ENCODE measurements at places on chromosomes 1 and 21.

DNA sequence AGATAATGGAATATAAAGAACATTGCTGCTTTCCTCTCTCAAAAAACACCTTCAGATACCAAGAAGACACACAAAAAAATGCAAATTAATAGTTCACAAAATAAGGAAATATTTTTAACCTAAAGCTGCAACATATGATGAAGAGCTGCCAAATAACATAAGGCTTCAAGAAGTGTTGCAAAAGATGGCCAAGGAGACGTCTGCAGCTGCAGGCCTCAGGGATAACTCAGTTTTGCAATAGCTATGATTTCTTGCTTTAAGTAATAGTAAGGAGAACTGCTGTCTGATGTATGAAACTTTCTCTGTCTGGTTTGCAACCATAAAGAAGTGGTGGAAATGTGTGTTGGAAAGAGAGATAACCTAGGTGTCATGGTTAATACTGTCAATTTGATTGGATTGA is 1237.5 kb downstream of the MRPL39 start:
- DNase-seq = no peak

GRCh38 chr1:231828182-231828920 is 201.8 kb downstream of the DISC1 start:
- peak; percentile 85 for DNase-seq

DNA sequence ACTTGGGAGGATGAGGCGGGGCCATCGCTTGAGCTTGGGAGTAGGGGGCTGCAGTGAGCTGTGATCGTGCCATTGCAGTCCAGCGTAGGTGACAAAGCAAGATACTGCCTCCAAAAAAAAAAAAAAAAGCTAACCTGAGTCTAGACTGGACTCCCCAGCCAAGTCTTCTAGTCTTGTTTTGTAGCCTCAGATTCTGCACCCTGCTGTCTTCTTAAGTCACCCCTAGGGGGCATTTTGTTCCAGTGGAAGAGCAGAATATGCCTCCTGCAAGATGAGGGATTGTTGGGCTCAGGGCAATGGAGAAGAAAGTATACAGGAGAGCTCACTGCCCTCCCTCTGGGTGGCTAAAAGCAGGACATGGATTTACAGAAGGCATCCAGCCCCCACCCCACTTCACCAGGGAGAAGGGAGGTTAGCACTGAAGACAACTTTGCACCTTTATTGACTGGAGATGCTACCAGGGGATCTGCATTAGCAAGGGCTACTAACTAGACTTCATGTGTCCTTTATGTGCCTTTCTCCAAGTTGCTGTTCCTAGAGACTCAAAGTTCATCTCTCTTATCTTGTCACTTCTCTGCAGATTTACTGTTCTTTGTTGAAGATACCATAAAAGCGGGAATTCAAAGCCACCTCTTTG is 15.3 kb upstream of the RNF187 start:
- no peak for DNase-seq

DNA sequence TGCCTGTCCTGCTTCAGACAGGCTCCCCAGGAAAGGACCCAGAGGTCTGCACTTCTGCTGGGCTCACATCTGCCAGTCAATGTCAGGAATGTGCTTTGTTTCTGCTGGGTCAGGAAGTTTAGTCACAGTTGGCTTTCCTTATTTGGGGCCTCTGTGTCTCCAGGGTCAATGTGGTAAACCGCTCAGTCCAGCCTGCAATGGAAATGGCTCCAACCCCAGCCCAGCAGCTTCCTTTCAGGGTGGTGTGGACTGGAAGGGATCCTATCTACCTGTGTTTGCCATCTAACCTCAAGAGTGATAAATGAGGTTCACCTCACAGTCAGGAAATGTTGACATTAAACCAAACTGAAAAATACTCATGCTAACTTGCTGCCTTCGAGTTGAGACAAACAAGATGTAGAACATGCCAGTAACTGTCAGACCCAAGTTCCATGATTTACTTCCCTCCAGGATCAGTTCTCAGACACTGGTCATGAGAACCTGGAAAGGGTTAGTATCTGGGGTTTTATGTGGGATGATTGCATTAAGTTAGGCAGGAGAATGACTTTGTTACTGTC is 20.3 kb downstream of the ENO1 start:
- no peak for DNase-seq

GRCh38 chr1:41868241-41868998 is 50.3 kb downstream of the HIVEP3 start:
- DNase-seq = no peak

DNA sequence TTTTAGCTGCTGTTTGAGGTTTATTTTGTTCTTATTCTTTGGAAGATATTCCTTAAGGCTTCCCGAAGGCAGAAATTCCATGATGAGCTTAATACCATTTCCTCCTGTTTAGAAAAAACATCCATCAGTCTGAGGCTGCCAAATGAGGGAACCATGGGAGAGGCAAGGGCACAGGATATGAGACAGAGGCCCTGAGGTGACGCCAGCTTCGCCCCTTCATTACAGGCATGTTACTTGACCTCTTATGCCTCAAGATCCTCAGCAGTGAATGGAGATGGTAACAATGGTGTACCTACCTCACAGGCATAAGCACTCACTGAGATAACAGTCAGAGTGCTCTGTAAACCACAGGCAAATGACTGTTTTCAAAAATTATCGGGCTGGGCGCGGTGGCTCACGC is 93.6 kb downstream of the RAVER2 start:
- DNase-seq = no peak

DNA sequence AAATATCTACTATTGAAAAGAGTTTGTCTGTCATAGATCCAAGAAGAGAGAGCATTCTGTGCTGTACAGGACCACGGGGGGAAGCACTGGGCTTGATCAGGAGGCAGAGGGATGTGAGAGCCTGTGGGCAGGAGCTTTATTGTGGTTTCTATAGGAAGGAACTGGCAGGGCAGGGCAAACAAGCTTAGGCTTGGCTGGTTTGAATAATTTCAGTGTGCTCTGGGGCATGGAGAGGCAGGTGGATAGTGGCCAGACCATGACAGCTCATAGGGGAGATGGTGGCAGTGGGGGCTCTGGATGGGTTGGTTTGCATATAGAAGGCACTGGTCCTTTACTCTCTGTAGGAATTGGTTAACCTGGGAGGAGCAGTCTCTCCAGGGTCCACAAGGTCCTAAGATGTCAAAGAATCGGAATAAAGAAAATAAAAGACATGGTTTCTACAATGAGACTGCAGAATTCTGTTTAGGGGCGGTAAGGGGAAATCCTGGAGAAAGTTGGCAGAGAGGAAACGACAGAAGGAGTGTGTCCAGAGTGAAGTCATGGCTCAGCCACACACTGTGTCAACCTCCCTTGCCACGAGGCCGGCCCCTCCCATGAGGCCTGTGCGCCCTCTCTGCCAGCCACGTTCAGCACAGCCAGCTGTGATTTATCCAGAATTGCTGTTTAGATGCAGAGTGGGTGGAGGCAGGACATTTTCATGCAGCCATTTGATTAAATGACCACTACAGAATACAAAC is 81.7 kb upstream of the PGBD5 start:
- no peak for DNase-seq

GRCh38 chr1:8985915-8986813 is 40.1 kb downstream of the SLC2A7 start:
- peak; percentile 92 for DNase-seq

DNA sequence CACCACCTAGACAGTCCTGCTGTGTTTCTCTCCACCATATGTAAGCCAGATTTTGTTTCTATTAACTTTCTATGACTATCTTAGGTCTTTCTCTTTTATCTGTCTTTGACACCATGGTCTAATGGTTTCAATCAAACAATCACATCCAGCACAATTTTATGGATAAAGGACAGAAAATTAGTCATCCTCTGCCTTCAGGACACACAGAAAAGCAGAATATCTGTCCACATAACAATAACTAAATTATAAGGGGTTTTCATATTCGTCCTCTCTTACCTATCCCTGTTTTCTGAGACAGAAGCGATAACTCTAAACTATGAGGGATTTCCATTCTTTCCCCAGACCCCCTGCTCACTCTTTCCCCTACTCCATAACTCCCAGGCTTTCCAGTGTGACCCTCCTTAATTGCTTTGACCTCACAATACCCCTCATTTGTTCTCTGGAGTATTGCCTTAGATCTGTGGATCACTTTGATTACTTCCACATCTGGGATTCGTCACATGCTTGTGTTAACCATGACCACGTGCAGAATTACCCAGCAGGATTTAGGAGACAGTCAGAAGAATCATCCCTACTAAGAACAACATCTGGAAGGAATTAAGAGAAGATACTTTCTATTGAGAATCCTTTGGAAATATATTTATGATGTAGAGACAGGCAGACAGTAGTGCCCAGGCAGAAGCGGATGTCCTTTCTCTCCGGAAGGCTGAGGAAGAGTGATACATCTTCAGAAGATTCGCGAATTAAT is 108.2 kb upstream of the GREM2 start:
- peak; percentile 64 for DNase-seq

DNA sequence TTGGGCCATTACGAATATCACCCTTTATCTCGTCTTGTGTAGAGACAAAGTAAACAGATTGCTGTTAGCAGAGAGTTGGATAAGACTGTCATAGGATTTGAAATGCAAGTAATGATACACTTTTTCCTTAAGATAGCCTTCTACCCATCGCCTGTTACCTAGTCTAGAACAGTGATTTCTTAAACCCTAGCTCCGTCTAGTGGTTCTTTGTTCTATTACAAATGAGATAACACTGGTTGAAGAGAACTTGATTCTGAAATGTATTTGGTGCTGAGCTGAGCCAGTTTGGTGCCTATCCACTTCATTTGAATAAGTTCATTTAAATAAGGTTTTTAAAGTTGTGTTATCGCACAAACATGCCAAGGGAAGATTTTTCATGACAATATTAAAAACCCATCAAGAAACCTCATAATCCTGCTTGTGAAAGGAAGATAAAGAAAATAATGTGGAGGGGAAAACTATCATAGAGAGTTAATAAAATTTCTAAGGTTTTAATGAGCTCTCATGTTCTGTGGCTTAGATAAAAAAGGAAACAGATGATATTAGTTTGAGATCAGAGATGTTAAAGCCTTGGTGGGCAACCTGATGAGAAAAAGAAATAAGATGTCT is 1.5 kb upstream of the KCNH1 start:
- DNase-seq = peak; percentile 40

- DNase-seq = peak; percentile 31
Measured at GRCh38 chr1:230797942-230798365, 50.8 kb downstream of the CAPN9 start.

- no peak for DNase-seq
Measured at GRCh38 chr1:236139495-236139894, 2.8 kb upstream of the GPR137B start.

- DNase-seq = no peak
Measured at GRCh38 chr1:234836045-234836681, 226.2 kb upstream of the IRF2BP2 start.

DNA sequence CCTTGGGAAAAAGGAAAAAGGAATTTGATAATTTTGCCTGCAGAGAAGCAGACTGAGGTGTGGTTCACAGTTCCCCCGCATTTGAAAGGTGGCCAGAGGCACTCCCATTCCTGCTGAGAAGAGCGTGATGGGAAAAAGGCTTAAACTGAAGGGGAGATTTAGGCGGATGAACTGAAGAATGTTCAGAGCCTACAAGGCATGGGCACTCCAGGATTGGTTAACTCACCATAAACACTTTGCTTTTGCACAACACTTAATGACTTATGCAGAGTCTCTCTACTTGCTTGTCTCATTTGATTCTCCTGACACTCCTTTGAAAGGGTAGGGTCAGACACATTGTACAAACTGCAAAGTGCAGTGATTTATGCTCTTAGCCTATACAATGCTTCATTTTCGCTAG is 119.6 kb upstream of the RUNX1 start:
- DNase-seq = no peak

DNA sequence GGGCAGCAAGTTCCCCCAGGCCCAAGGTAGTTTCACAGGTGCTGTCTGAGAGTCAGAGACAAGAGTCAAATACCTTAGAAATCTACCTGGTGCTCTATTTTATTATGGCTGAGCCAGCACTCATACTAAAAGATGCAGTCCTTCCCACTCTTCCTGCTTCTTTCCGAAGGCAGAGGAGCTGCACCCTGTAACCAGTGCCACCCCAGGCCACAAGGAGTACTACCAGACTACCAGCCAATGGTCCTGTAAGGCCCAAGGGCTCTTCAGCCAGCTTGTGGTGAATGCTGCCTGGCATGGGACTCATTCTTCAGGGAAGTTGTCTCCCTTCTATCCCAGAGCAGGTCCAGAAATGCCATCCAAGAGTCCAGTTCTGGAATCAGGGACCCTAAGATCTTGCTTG is 203.8 kb upstream of the DUSP10 start:
- no peak for DNase-seq

GRCh38 chr1:181312946-181313345 is 170.4 kb upstream of the CACNA1E start:
- no peak for DNase-seq

GRCh38 chr1:31955917-31956736 is 18.0 kb upstream of the PTP4A2 start:
- peak; percentile 99 for DNase-seq

- DNase-seq = no peak
Measured at GRCh38 chr1:161225178-161225533, 704 bp upstream of the TOMM40L start.

- DNase-seq = peak; percentile 25
Measured at GRCh38 chr1:184457500-184457899, 70.7 kb downstream of the C1orf21 start.

DNA sequence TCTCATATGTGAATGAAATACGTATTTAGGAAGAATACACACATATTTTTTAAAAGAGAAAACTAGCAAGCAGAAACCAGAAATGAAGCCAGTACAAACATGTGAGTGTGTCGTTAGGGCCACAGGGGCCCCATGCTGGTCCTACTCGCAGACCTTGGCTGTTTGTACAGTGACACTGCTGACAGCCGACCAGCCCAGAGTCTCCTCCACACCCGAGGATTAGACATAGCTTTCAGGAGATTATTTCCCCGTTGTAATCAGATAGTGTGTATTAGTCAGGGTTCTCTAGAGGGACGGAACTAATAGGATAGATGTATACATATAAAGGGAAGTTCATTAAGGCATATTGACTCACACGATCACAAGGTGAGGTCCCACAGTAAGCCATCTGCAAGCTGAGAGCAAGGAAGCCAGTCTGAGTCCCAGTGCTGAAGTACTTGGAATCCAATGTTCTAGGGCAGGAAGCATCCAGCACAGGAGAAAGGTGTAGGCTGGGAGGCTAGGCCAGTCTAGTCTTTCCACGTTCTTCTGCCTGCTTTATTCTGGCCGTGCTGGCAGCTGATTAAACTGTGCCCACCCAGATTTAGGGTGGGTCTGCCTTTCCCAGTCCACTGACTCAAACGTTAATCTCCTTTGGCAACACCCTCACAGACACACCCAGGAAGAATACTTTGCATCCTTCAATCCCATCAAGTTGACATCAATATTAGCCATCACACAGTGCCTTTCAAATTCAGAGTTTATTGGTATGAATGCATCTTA is 51.2 kb downstream of the DIP2A start:
- DNase-seq = no peak

- DNase-seq = no peak
Measured at GRCh38 chr1:82704393-82704792, 903.7 kb downstream of the ADGRL2 start.

DNA sequence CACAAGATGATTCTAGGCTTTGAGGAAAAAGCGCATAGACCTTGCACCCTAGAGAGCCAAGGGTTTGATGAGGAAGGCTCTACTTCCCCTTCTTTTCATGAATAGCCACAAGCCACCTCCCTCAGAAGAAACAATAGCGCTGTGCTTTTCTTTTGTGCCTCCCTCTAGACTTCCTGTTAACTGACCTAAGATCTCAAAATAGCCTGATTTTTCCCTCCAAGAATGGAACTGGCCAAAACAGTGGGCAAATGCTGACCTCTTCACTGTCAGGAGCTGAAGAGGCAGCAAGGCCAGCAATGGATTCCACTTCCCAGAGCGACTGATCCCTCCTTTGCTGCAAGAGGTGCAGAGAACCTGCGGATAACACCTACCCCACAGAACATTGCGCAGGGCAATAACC is 362.8 kb downstream of the KCNH1 start:
- no peak for DNase-seq
